ENCODE measurements at places on chromosomes 1 and 21. TPM values are rescaled to one million over a fixed set of nuclear protein-coding genes. Genes with fewer than 3 reads are reported as not detected.

DNA sequence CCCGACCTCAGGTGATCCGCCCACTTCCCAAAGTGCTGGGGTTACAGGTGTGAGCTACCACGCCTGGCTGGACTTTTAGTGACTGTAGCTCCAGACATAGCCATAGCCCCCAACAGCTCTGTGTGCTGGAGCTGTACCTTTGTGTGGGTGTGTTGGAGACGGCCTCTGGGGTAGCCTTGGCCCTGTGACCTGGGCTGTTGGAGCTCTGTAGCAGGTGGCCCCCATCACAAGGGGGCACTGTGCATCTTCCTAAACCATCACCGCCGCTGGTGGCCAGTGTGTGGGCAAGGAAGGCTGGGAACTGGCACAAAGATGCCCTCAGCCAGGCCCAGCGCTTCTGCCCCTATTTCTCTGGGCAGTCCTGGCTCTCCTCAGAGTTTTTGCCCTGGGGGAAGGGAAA lies 38.4 kb upstream of the FOXO6 start:
- no peaks in the 10 kb centered on the region for H3K4me1 ChIP-seq
- no peaks in the 10 kb centered on the region for H3K27me3 ChIP-seq
- H3K27ac ChIP-seq, result no peak overlapping the region
- H3K36me3 ChIP-seq, result no peaks in the 10 kb centered on the region

The PGLYRP3 gene
- total RNA-seq, result not detected

GRCh38 chr1:68232289-68233148 lies at the start of gene WLS:
Gene WLS, minus strand, starts transcription at chr1:68232523. Its CDS starts 224 bp downstream, at chr1:68232299.
- H3K4me1 ChIP-seq, result no peaks in the 10 kb centered on the region
- no peaks in the 10 kb centered on the region for H3K36me3 ChIP-seq
- H3K27ac ChIP-seq, result peak within 1 kb of the TSS; percentile 69
- H3K27me3 ChIP-seq, result no peaks in the 10 kb centered on the region
- DNase-seq, result no peak

- H3K36me3 ChIP-seq, result no peaks in the 10 kb centered on the region
- no peak overlapping the region for H3K27ac ChIP-seq
- no peaks in the 10 kb centered on the region for H3K4me1 ChIP-seq
- no peak overlapping the region for H3K4me3 ChIP-seq
- no peaks in the 10 kb centered on the region for H3K27me3 ChIP-seq
Measured at GRCh38 chr1:215793180-215793579, 226.1 kb downstream of the KCTD3 start.

DNA sequence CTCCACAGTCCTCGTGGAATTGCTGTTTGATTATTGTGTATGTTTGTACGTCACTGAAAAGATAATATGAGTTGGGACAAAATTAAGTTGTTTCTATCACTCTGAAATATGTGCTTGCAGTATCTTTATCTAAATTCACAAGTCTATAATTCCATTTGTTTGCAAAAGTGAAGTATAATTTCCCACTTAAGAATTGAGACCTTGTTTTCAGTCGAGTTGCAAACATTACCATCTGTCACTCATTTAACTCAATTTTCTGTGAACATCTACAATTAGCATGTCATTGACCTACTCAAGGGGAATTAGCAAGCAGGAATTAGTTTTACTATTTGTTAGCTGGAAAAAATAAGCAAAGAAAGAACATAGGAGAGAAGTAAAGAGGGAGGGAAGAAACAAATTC lies 195.8 kb downstream of the TPR start:
- no peak overlapping the region for H3K27ac ChIP-seq
- H3K36me3 ChIP-seq, result no peaks in the 10 kb centered on the region
- H3K4me3 ChIP-seq, result no peak overlapping the region
- no peaks in the 10 kb centered on the region for H3K4me1 ChIP-seq
- no peaks in the 10 kb centered on the region for H3K27me3 ChIP-seq
- DNase-seq, result no peak

- DNase-seq, result no peak
- peaks cover 3% of the 10 kb centered on the region for H3K4me1 ChIP-seq
- H3K27ac ChIP-seq, result peak overlapping the region; percentile 71
- H3K4me3 ChIP-seq, result peak overlapping the region; percentile 77
Measured at GRCh38 chr1:44631333-44631646, 43.0 kb downstream of the TMEM53 start.

- H3K27ac ChIP-seq, result no peak overlapping the region
- DNase-seq, result no peak
- no peaks in the 10 kb centered on the region for H3K36me3 ChIP-seq
- H3K4me3 ChIP-seq, result no peak overlapping the region
- no peaks in the 10 kb centered on the region for H3K4me1 ChIP-seq
- H3K27me3 ChIP-seq, result peaks cover 2% of the 10 kb centered on the region
Measured at GRCh38 chr1:5001466-5001865, 347.1 kb downstream of the AJAP1 start.

The DNM3 gene
- total RNA-seq, result 3.2 TPM

- no peak overlapping the region for H3K4me3 ChIP-seq
- no peaks in the 10 kb centered on the region for H3K27me3 ChIP-seq
- H3K4me1 ChIP-seq, result no peaks in the 10 kb centered on the region
Measured at GRCh38 chr1:181911715-181912114, 149.8 kb downstream of the ZNF648 start.

DNA sequence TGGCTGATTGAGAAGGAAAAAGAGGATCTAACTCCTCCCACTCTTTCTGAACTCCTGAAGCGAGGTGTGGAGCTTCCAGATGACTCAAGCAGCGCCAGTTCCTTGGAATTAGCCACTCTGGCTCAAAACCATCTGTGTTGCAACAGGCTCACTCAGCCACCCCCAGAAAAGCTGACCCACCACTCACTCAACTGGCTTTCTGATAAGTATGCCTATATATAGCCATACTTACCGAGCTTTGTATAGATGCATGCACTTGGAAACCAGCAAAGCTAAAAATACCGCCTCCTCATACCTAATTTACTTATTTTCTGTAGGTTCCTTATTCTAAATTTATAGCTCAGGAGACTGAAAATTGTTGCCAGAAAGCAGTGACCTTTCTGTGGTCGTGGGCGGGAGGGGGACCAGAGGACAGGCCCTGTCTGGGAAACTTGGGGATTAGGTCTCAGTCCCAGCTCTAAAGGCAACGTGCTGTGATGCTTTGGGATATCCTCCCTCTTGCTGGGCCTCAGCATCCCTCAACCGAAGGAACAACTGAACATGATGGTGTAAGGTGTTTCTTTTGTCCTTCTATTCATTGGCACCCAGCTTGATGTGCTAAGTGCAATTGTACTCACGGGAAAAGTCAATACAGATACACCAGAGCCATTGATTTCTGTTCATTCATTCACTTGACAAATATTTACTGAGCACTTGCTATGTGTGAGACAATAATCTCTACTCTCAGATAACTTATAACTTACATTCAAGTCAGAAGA lies 65.7 kb downstream of the NENF start:
- no peak overlapping the region for H3K4me3 ChIP-seq
- no peak overlapping the region for H3K27ac ChIP-seq
- H3K27me3 ChIP-seq, result no peaks in the 10 kb centered on the region
- H3K36me3 ChIP-seq, result no peaks in the 10 kb centered on the region

- no peak overlapping the region for H3K27ac ChIP-seq
- no peak overlapping the region for H3K4me3 ChIP-seq
- DNase-seq, result no peak
- peaks cover 16% of the 10 kb centered on the region for H3K36me3 ChIP-seq
Measured at GRCh38 chr1:16397120-16397519, 30.1 kb downstream of the SZRD1 start.

The CFAP126 gene
- total RNA-seq, result not detected

GRCh38 chr1:4411862-4412261 lies 242.5 kb upstream of the AJAP1 start:
- no peak overlapping the region for H3K27ac ChIP-seq
- H3K36me3 ChIP-seq, result no peaks in the 10 kb centered on the region
- no peaks in the 10 kb centered on the region for H3K4me1 ChIP-seq
- no peaks in the 10 kb centered on the region for H3K27me3 ChIP-seq
- no peak overlapping the region for H3K4me3 ChIP-seq

DNA sequence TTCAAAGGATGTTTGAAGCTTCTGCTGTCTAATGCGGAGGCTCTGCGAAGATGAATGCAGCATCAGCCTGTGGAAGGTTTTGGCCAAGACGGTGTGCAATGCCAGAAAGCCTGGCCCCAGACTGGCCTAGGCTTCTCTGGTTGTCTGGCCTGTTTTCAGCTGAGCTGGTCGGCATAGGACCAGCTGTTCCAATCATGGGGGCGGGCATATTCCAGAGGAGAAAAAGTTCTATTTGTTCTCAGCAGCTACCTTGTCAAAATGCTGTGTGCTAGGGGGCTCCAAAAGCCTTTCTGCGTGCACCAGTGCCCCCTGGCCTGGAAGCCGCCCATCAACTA lies 57.6 kb downstream of the TGFB2 start:
- no peaks in the 10 kb centered on the region for H3K27me3 ChIP-seq
- H3K27ac ChIP-seq, result no peak overlapping the region
- no peaks in the 10 kb centered on the region for H3K36me3 ChIP-seq
- no peak overlapping the region for H3K4me3 ChIP-seq
- no peak for DNase-seq

The MYOG gene
- total RNA-seq, result not detected

DNA sequence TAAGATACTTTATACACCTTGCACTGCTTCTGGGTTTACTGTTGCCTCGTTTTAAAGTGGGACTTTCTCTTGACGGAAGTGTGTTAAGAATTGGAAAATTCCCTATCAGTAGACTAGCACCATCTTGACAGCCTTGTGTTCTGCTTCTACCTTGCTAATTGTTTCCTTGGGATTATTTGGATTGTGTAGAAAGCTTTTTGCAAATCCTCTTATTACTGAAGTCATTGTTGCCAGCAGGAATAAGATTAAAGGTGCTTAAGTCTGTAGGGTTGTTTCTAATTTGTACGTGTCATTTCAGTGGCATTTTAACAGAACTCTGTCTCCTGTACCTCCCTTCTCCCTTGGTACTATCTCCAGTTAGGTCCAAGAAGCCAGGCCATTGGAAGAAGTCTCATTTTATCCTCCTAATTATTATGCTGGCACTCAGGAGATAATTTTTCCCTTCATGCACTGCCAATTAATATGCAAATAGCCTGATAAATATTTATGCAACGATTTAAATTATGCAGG lies 107.7 kb downstream of the POU2F1 start:
- H3K4me3 ChIP-seq, result no peak overlapping the region
- H3K4me1 ChIP-seq, result peaks cover 9% of the 10 kb centered on the region
- H3K27ac ChIP-seq, result no peak overlapping the region

DNA sequence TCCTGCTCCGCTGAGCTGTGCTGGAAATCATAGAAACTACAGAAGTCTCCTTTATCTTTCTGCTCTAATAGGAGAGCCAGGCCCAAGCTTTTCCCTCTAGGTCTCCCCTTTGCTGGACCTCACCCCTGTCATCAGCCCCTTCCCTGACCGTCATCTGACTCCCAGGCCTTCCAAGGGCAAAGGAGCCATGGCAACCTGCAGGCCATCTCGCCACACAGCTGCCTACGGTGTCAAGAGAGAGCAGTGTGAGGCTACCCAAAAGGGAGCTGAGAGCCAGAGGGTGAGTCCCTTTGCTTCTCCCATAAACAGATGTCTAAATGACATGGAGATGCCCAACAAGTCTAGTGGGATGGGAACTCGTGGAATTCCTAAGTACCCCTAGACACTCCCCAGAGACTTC lies 37.6 kb upstream of the DIPK1A start:
- no peaks in the 10 kb centered on the region for H3K27me3 ChIP-seq
- H3K27ac ChIP-seq, result no peak overlapping the region
- H3K36me3 ChIP-seq, result no peaks in the 10 kb centered on the region
- no peak for DNase-seq

DNA sequence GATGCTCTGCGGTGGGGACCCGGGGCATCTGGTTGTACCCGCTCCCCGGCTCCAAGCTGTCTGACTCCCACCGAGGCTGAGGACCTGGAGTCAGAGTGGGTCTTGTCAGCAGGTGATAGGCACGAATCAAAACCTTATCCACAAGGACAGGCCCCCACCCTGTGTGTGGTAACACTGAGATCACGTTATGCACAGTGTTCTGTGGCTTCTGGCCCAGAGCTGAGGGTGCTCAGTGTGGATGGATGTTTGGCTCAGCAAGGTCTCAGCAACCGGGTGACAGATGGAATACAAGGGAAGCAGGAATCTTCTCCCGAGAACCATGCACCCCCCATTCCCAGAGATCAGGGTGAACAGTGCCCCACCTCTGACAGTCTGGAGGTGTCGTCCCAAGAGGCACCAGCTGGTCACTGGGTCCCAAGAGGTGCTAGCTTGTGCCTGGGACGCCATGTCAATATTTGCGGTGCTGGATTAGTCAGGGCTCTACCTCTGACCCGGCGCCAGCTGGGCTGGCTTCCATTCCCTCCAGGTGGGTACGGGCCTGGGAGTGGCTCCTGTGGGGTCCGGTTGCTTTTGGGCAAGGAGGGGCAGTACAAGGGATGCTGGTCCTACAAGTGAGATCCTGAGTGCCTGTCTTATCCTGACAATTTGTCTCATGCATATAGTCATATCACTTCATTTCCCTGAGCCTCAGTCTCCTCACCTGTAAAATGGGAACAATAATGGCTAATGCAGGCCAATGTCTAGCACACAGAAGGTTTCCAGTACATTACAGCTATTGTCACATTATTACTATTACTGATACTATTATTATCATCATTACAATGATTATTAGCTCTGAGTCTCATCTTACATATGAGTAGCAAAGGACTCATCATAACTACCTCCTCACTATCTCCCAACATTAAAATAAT lies 957 bp downstream of the CAPN9 start:
- no peaks in the 10 kb centered on the region for H3K36me3 ChIP-seq
- DNase-seq, result no peak
- H3K4me3 ChIP-seq, result no peak overlapping the region
- H3K4me1 ChIP-seq, result peaks cover 2% of the 10 kb centered on the region

The SLC2A5 gene
- 1.6 TPM for total RNA-seq

DNA sequence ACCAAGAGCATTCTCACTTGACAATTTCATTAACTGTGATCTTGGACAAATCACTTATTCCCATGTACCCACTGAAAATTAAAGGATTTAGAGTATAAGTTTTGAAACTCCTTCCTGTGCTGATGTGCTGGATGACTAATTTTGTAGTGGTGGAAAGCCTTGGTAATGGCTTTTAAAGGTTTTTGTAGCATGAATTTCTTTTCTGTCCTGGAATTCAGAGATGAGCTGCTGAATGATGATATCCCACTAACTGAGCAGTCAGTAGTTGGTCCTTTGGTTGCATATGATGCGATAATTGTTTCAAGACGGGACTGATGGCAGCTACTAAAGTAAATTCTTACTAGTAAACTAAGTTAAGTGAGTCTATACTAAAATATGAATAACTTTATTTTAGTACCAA lies 5.2 kb downstream of the RPL5 start:
- peaks cover 8% of the 10 kb centered on the region for H3K4me1 ChIP-seq
- H3K27ac ChIP-seq, result no peak overlapping the region
- H3K27me3 ChIP-seq, result no peaks in the 10 kb centered on the region
- no peak overlapping the region for H3K4me3 ChIP-seq

DNA sequence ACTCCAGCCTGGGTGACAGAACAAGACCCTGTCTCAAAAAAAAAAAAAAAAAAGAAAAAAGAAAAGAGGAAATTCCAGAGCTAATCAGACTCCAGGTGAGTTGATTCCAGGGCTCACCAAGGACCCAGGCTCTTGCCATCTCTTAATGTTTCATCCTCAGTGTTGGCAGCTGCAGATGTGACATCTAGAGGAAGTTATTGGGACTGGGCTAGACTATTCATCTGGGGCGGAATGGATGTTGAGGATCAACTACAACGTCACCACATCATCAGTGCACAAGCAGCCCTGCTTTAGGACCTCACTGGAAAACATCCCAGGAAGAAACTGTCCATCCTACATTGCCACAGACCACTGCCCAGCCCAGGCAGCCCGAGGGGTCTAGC lies 28.6 kb upstream of the PARP1 start:
- no peak overlapping the region for H3K27ac ChIP-seq
- DNase-seq, result no peak
- H3K36me3 ChIP-seq, result no peaks in the 10 kb centered on the region

All from liver (tissue), 10 donors.